ENCODE measurements at places on chromosomes 2 and 18. TPM values are rescaled to one million over a fixed set of nuclear protein-coding genes. Genes with fewer than 3 reads are reported as not detected.

GRCh38 chr2:130767408-130767775 lies 12.1 kb downstream of the AMER3 start:
- DNase-seq: no peak

DNA sequence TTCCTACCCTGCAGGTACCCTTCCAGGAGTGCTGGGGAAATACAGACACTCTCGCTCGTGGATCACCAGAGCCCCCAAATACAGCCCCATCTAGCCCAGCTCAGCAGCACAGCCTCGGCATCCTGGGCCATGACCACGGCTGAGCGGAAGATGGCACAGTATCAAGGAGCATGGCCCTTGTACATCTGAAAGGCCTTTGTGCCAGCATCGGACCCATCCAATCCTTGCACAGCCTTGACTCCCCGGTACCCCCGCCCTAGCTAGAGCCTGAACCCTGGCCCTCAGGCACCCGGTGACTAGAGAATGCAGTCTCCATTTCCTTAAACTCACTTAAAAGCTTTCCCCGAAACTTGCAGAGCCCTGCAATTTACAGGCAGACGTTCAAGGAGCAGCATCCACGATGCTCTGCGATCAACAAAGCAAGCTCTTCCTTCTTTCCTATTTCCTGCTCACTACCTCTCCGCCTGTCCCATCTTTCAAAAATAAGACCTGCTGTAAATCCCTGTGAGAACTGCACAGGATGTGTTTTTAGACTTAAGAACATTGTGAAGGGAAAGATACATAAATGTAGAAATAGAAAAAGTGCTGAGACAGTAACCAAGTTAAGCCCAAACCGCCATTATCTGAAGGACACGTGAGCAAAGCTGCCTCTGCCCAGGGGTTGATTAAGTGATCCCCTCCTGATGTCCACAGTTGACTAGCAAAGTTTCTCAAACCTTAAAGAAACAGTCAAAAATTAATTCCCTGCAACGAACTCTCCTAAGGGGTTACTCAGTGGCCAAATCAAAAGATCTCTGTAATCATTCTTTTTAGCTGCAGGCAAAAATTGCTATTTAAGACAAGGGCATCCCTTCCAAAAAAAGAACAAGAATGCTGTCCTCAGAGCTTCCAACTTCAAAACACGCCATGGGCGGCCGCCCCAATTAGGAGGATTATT lies 48.5 kb downstream of the ZNF516 start:
- no peak for DNase-seq

The SH2D6 gene
- total RNA-seq: 0.34 TPM

DNA sequence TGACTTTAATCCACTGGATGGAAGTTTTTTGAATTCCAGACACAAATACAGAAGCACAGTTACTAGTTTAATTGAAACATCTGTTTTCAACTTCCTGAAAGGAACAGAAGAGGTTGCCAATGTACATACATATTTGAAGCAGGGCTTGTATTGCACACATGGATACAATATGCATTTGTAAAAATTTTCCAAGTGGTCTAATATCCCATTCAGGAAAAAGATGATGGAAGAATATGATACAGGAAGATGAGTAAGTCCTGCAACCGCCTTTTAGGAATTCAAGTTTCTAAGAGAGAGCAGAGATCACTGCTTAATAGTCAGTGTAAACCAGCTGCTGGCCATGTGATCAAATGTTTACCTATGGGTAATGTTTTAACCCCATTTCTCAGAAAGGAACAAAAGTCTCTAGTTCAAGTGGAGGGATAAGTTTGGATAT lies 265.4 kb downstream of the TRIB2 start:
- no peak for DNase-seq

DNA sequence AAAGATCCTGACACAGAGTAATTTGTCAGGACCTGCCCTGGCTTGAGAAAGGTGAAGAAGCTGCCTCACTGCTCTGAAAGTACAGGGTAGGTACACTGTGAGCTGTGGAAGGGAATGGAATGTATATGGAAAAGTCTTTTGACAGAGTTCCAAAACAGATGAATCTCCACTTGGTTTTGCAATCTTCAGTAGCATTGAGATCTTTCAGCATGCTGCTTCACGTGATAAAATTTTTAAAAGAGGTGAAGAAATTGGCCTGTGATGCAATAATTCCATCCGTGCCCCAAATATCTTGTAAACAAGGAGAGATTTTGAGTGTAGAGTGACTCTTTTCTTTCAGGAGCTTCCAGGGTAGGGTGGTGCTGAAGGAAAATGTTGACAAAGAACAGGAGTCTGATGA lies 123.1 kb downstream of the OSR1 start:
- DNase-seq: no peak

GRCh38 chr2:37282746-37283145 lies 41.9 kb downstream of the PRKD3 start:
- DNase-seq: no peak

GRCh38 chr18:28786926-28787325 lies 610.0 kb upstream of the CDH2 start:
- no peak for DNase-seq

DNA sequence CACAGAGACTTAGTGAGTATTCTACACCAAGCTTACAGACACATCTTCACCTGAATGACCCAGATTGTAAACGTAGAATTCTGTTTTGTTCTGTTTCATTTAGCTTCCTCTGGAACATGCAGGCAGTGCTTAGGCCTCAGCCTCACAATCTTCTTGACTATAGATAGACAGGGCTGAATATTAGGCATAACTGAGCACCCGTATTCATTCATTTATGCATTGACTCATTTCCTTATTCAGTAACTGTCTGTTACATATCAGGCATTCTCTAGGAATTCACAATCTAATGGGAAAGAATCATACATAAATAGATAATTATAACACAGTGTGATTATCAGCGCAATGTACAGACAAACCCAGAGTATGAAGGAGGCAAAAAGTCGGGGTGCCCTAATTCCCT lies 124.9 kb upstream of the ETAA1 start:
- DNase-seq: no peak

The SERPINB3 gene
- total RNA-seq: not detected

GRCh38 chr2:10285556-10286198 lies 17.0 kb upstream of the HPCAL1 start:
- no peak for DNase-seq
